ENCODE measurements at places on chromosomes 7 and 10.

DNA sequence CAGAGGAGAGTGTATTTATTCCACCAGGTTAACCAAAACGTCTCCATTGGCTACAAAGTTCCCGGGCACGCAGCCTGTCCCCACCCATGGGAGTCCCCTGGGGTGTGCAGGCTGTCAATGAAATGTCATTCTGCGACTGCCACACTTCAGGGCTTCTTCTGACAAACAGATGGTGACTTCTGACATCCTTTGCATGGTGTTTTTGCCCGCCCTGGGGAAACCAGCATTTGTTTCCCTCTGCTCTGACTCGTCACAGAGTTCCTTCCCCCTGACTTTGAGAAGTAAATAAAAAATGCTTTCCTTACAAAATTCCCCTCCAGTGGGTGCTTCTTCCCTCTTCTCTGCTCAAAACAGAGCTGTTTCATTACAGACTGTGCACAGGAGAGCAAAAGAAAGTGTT, 38.2 kb downstream of the TNS3 start:
- no peak for DNase-seq

DNA sequence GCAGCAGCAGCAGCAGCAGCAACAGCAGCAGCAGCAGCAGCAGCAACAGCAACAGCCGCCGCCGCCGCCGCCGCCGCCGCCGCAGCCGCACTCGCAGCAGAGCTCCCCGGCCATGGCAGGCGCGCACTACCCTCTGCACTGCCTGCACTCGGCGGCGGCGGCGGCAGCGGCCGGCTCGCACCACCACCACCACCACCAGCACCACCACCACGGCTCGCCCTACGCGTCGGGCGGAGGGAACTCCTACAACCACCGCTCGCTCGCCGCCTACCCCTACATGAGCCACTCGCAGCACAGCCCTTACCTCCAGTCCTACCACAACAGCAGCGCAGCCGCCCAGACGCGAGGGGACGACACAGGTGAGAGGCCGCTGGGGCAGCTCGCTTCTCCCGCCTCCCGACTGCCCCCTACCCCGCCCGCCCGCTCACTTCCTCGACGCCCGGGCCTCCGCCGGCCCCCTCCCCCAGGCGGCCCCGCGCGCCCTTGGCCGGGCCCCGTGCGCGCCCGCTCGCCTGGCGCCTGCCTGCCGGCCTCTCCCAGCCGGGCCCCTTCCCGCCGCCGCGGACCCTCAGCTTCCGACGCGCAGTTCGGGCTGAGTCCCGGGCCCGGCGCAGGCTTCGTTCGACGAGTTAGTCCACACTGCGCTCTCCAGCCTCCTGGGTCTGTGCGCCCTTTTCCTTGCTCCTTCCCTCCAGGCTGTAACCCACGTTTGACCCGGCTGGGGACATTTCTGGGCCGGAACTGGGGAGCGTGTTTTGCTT, 882 bp downstream of the DLX6 start:
- DNase-seq: peak; percentile 65

GRCh38 chr10:89653410-89653869, 8.4 kb upstream of the PANK1 start:
- no peak for DNase-seq

DNA sequence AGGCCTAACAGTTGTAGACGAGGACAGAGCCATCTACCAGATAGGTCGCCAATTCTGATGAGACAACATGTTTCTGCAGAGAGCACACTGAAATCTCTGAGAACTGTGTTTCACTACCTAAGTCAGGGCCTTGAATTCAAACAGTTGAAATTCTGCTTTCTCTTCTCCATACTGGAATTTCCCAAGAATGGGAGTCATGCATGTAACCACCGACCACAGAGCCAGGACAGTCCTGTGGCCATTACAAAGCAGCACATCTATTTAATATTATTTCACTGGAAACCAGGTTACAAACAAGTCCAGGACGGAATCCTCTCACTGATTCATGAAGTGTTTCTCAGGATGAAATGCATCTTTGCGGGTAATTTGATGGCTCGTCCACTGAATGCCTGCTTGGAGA, 62.0 kb upstream of the ST8SIA6 start:
- no peak for DNase-seq

DNA sequence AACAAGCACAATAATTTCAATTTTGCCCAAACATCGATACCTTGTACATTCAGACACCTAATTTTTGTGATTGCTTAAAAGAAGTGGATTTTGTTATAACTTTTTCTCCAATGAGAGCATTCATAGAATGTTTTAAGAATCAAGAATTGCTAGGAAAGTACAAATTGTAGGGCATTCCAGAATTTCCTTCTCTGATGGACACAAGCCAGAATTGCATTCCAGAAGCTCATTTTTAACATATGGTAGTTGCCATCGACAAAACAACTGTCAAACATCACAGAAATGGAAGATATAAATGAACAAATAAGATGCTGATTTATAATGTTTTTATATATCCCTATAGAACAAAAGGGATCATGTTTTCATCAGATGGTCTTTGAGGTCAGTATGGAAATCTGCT, 258.4 kb upstream of the NPVF start:
- DNase-seq: no peak

DNA sequence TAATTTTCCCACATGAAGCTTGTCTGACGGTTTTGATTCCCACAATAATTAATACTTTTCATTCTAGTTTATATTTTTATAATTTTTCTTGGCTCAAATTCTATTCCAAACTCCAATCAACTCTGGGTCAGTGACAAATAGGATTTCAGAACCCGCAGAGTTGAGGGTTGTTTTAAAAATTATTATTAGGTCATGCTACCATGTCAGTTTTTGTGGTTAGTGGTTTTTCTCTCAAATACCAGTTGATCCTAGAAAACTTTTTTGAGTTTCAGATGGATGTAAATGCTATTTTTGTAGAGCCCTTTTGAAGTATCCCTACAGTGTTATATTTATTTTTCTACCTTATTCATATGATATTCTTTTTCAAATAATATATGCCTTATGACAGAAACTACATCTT, 237.4 kb downstream of the SEMA3D start:
- no peak for DNase-seq

All from DMS 273 treated with DMSO at 0.1 percent for 48 hours (cell line).